ENCODE measurements at places on chromosomes 2 and 18.

DNA sequence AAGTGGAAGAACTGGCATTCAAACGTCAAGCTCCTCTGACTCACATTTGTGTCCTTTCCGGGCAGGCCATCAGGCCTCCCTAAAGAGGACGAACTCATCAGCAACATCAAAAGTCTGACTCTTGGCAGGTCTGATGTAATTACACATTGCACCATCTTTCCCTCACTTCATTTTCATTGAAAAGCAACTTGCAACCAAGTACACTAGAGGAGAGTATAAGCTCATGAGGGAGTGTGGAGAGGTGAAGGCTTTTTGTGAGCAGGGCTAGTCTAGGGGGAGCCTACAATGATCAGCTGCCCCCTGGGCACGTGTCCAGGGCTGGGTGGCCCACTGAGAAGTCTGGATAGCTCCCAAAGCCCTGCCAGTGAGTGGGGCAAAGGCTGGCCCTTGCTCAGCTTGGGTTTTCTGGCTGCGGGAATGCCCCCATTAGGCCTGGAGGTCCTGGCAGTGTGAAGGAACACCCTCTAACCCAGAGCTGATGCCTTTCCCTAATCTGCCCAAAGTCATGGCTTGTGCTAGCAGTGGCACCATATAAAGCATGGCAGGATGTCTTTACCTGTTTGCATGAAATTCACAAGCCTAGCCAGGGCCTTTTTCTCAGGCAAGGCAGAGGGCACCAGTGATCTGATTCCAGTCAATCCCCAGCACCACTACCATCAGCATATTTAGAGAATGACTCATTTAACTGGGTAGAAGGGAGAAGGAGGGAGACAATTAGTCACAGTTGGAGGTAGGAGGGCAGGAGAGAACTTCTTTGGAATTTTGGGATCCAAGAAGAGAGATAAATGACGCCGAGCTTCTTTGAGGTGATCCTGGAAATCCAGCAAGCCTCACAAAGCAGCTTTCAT, 8.5 kb upstream of the DAW1 start:
- peak; percentile 85 for DNase-seq

GRCh38 chr18:8290913-8291312, 318.3 kb upstream of the RAB12 start:
- no peak for DNase-seq

DNA sequence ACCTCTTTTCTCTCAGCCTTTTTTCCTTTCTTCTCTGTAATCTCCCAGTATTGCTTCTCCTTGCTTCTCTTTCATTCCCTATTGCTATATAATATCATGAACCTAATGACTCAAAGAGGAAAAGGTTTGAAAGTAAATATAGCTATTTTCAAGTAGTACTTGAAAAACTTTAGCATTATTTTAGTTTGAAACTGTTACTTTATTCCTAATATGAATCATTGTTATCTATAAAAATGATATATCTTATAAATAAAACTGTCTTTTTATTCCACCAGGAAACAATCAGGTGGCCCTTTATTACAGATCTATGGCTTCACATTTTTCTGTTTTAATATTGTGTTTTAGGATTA, 311 bp upstream of the SCN1A start:
- no peak for DNase-seq

DNA sequence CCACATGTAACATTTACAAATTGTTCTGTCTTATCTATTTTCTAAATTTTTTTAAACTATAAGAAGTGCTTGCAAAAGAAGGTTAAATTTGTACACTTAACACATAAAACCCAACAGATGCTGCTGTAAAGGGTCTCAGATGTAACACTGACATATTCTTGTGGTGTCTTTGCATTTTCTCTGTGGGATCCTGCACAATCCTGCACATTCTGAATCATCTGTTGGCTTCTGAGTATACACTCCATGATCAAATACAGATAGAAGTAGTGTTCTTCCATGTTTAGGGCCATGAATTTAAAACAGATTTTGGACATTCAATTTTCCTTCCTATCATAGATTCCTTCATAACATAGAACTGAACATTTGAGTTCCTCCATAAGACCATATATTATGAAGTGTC, 89.0 kb downstream of the SPRED2 start:
- DNase-seq, result no peak

- no peak for DNase-seq
Observed at GRCh38 chr2:18791172-18791797, 201.9 kb upstream of the NT5C1B start.

DNA sequence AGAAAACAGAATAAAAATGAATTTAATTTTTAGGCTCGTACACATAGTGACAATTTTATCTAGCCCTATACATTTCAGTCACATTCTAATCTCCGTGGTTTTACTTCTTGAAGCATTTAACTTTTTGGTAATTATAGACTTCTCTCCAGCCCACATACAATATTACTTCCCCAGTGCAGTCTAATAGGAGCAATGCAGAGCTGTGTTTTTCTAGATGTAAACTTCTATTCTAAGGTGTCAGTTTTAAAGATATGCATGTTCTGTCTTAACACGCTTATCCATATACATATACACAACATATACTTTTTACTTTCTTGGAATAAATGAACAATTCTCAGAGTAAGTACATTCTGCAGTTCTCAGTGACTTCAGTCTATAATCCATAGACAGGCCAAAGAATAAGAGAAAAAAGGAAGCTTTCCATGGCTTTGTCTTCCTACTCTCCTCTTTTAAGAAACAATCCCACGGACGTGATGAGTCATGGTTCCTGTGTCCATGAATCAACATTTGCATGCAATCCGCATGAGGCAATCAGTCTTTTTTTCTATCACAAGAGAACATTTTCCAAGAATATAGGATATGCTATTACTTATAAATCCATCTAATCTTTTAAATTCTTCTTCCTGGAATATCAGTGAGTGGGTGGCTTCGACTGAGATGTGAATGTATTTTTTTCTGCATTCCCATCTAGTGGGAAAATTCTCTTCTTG, 42.8 kb downstream of the CCDC102B start:
- DNase-seq, result peak; percentile 77

- no peak for DNase-seq
Observed at GRCh38 chr2:85858841-85859240, 29.9 kb downstream of the ST3GAL5 start.

- DNase-seq, result no peak
Observed at GRCh38 chr2:202612145-202612544, 22.6 kb upstream of the FAM117B start.

DNA sequence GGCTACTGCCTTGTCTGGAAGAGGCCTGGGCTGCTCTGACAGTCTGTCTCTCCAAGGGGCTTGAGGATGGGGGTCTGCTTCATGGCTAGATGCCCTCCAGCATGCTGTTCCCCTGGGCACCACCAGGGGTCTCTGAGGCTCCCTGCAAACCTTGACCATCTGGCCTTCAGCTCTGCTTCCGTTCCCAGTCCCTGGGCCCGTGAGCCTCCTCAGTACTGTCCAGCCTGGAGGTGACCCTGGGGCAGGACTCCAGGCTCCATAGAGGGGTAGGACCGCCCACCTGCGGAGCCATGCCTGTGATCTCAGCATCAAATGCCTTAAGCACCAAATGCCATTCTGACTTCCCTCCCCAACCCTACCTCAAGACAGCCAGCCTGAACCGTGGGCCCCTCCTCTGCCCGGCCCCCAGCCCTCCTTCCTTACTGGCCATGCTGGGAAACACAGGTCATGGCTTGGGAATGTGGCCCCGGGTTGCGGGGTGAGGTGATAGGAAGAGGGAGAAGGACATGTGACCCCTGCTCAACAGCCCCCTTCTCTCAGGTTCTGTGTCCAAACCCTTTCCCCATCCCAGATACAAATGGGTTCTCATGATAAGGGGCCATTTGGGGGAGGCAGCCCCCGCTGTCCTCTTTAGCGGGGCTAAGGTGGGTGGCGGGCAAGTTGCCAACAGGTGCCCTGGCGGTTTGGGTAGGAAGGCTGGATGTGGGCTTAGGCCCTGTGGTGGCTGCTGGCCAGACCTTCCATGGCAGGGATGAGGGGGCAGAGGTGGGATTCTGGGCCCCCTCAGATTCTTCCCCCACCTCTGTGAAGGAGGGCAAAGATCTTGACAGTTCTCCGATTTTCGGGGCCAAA, 25.0 kb downstream of the SPEG start:
- DNase-seq, result peak; percentile 30

GRCh38 chr2:171391532-171391931, 42.3 kb downstream of the METTL8 start:
- DNase-seq, result no peak

GRCh38 chr2:82789851-82790205, 1669.3 kb downstream of the SUCLG1 start:
- DNase-seq, result no peak

DNA sequence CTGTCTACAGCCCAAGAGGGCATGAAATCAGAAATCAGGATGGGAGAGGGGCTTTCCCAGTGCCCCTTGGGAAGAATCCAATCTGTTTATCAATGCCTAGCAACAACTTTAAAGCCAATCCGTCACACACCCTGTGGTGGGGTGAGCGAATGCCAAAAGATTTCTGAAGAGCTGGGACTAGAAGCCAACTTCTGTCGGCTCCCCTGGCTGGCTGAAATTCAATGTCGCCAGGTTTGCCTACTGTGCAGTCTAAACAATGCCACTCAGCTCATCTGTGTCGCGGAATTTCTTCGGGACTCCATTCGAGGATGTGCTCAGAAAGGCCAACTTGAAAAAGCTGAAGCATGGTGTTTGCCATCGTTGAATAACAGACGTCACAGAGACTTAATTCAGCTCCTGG, 31.5 kb upstream of the NCKAP5 start:
- no peak for DNase-seq

DNA sequence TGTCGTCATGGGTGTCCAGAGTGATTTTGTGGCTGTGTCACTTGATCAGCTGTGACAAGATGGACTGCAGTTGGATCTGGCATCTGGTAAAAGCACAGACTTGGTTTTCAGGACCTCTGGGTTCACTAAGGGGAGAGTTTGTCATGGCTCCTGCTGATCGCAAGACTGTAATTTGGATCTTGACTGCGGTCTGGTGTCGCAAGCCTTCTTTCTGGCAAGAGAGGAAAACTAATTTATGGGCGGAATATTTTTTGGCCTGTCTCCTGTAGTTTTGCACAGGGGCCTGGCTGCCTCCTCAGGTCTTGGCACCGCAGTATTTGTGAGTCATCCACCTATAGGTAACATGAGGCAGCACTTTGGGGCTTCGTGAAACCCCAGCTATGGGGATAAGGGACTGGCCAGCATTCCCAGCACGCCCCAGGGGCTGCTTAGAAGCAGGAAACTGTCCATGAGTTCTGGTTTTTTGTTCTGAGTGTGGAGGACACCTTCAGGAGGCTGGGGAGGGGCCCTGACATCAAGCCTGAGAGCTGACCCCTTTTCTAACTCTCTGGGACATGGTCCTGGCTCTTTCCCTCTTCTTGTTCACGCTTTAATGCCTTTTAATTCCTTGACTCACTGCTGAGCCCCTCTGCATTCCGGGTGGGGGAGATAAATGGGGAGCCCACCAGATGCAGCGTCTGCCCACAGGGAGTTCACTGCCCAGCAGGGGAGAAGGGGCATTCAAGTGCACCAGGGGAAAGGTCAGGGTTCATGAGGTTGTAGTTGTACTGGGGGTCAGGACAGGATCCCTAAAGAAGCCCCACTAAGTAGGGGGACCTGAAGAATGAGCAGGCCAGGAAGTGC, 12.2 kb downstream of the SH3BP4 start:
- peak; percentile 89 for DNase-seq

DNA sequence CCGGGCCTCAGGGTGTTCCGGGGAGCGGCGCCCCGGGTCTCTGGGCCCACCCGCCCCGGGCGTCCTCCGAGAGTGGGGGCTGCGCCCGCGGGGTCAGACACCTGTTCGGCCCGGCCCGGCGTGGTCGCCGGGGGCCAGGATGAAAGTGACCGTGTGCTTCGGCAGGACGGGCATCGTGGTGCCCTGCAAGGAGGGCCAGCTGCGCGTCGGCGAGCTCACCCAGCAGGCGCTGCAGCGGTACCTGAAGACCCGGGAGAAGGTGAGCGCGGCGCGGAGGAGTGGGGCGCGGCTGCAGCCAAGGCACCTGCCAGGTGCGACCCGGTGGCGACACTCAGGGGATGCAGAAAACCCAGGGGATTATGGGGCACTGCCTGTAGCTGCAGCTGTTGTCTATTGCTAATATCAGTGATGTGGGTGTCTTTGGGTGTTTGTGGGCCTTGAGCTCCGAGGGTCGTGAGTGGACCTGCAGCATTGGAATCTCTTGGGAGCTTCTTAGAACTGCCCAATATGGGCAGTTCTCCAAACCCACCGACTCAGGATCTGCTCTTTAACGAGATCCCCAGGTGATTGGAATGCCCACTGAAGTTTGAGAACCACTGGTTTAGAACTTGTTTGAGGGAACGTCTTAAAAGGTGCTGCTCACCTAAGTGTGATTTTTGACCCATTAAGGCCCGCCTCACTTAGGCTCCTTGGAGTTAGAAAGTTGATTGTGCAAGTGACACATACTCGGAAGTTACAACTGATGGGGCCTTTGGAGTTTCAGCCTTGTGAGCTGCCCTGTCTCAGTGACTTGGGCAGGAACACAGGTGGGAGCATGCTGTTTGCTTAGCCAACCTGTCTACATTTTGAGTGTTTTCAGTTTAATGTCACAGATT, 823 bp downstream of the PARD3B start:
- peak; percentile 8 for DNase-seq
